Amniotic stem cell (primary cell): ENCODE measurements at places on chromosomes 4 and X.
A peak's percentile ranks its signal among the peaks of the same experiment; 100 is the strongest.

GRCh38 chrX:39238006-39238405, 436.7 kb downstream of the MID1IP1 start:
- DNase-seq = no peak

DNA sequence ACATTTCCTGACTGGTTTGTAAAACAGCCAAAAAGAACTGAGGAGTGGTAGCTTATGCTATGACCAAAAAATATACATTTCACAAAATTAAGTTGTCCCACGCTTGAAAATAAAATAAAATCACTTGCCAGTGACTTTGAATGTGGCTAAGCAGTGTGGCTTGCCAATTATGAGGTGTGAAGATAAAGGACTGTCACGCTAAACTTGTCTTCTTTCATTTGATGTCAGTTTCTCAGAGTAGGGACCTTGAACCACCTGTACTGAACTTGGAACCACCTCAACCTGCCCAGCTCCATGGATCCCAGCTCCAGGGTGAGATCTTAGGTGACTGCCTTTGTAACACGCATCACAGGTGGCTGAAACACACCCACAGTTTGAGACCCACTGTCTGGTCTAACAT, 113.7 kb upstream of the TBL1X start:
- DNase-seq = no peak

- no peak for DNase-seq
Measured at GRCh38 chr4:72951628-72952027, 117.9 kb downstream of the COX18 start.

DNA sequence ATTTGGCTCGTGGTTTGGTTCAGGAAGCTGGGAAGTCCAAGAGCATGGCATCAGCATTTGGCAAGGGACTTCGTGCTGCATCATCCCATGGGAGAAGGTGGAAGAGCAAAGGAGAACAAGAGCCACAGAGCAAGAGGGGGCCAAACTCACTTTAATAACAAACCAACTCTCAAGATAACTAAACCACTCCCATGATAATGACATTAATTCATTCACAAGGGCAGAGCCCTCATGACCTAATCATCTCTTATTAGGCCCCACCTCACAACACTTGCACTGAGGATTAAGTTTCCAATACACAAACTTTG, 113.4 kb upstream of the ATXN3L start:
- DNase-seq = no peak

GRCh38 chr4:85067342-85067741, 100.9 kb upstream of the WDFY3 start:
- no peak for DNase-seq

DNA sequence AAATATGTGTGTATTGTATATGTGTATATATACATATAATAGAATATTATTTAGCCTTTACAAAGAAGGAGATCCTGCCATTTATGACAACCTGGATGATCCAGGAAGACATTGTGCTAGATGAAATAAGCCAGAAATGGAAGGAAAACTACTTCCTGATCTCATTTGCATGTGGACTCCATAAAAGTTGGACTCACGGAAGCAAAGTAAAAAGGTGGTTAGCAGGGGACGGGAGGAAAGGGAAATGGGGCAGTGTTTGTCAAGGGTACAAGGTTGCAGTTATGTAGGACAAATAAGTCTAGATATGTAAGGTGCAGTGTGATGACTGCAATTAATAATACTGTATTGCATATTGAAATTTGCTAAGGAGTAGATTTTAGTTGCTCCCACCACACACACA, 331.1 kb upstream of the FSTL5 start:
- no peak for DNase-seq

DNA sequence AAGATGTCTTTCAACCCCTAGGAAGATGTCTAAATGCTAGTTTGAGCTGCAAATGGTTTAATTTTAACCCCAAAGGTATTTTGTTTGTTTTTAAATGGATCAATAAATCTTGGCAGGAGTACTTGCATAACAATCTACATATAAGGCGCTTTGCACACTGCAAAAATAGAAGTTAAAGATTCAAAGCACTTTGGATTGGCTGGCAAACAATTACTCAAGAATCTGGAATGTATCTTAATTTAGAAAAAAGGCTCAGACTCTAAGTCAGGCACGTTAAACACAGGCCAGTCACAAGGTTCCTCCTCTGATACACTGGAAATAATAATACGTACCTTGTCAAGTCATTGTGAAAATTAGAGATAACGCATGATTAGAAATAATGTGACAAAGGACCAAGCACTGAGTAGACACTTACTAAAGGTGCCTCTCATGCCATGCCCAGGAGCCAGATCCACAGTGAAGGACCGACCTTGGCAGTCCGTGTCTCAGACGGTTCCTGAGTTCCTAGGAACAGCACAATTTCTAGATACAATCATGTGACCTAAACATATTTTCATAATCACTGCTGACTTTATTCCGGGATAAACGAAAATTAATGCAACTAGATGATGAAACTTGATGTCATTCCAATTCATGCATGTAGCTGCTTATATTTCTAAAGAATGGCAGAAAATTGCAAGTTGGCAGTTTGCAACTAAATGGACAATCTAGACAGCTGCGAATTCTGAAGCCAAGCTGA, 49.6 kb downstream of the PROM1 start:
- DNase-seq = peak; percentile 29

DNA sequence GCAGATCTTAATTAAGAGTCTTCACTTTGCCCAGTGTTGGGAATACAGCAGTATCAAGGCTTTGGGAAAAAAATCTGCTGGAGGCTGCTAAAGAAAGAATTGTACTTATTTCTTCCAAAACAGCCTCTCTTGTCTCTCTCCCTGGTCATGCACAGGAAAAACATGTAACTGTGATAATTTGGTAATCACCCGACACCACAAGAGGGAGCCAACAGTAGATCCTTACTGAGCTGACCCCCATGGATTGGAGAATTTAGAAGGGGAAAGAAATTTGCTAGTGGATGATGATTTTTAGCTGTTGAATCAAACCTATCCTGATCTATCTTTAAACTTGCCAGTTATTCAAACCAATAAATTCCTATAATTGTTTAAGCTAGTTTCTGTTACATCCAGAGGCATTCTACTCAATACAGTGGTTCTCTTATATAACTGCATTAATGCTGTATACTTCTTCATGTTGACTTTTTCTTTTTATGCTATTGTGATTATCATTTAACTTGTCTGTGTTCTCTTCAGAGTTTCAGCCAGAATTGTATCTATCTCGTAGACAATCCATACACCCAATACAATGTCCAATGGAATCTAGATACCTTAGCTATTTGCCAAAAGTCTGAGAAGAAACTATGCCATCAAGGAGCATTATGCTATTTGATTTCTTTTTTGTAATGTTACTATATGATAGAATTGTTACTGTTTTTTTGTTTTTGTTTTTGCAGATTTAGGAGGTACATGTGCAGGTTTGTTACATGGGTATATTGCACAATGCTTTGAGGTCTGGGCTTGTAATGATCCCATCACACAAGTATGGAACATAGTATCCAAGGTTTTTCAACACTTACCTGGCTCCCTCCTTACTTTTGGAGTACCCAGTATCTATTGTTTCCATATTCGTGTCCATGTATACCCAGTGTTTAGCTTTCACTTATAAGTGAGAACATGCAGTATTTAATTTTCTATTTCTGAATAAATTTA, 31.3 kb upstream of the ARHGEF38 start:
- DNase-seq = peak; percentile 7

GRCh38 chr4:169150806-169151205, 120.0 kb downstream of the SH3RF1 start:
- DNase-seq = no peak

GRCh38 chr4:25982962-25983361, 68.9 kb downstream of the SMIM20 start:
- DNase-seq = no peak
